Muscle of arm (tissue), 14 donors: ENCODE measurements at places on chromosomes 13 and 19. TPM values are rescaled to one million over a fixed set of nuclear protein-coding genes. Genes with fewer than 3 reads are reported as not detected.
A peak's percentile ranks its signal among the peaks of the same experiment; 100 is the strongest.

DNA sequence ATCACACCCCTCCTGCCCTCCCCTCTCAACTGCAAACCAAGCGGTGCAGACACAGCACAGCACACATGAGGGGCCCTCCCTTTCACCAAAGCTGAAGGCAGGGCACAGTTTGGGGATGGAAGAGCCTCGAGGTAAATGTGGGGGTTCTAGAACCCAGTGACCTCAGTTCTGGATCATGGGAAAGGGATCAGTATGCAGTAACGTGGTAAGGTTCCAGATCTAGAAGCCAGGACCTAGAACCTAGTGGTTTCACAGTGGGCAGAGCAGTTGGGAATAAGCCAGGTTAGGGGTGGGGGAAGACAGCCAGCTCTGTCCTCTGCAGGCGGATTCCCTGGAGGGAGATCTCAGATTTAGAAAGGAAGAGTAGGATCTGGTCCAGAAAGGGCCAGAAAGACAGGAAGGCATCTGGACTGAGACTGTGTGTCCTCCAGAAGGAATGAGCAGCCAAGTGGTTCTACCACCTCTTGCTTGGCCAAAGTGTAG is 3.1 kb downstream of the FTL start:
- DNase-seq = no peak

GRCh38 chr19:16922592-16922934 is 33.8 kb downstream of the F2RL3 start:
- no peak for DNase-seq

DNA sequence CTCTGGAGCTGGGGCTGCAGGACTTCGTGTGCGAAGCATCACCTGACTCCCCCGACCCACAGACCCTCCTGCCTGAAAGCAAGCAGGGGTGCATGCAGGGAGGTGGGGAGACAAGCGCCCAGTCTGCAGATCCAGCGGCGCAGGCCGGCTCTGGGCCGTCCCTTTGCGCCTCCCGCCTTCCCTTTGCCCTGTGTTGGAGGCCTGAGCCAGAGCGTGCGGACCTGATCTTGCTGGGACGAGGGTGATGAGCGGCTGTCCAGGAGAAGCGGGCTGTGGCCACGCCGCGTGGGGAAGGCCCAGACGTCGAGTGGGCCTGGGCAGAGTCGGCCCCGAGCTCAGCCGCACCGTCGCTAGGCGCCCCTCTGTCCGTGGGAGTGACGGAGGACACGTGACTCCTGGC is 5.3 kb upstream of the GRTP1 start:
- no peak for DNase-seq

GRCh38 chr13:29315847-29316246 is 279.6 kb downstream of the SLC7A1 start:
- no peak for DNase-seq

DNA sequence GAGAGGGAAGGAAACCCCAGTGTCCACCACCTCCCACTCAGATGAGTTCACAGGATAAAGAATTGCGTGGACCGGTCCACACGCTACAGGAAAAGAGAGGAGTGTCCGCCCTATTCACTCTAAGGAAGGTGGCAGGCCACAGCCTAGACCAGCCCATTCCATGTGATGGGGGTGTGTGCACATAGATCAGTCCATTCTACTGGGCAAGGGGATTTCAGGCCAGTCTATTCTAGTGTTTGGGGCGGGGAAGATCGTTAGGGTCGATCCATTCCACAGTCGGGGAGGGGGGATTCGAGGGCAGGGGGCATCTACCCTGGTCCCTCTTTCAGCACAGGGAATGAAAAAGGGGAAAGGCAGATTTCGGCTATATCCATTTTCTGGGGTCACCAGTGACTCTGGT is 7.8 kb downstream of the FIZ1 start:
- DNase-seq = no peak

GRCh38 chr13:27309967-27310598 is 39.5 kb downstream of the RASL11A start:
- no peak for DNase-seq

DNA sequence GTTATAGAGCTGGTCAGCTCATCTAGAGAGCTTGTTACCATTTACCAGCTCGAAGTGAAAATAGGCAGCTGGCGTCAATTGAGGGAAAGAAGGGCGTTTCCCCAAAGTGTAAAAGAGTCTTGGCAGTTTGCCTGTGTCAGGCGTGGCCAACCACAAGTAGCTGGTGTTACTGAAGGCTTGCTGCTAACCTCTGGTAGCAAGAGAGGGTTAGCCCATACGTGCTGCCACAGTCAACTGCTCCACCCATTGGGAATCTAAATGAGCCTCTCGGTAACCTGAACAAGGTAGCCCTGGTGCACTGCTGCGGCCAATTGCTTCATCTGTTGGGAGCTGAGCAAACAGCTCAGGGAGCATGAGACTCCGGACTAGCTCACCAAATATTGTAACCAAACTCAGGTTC is 314.9 kb upstream of the SLITRK5 start:
- DNase-seq = no peak

GRCh38 chr13:41547251-41548000 is 90.1 kb downstream of the RGCC start:
- peak; percentile 60 for DNase-seq

DNA sequence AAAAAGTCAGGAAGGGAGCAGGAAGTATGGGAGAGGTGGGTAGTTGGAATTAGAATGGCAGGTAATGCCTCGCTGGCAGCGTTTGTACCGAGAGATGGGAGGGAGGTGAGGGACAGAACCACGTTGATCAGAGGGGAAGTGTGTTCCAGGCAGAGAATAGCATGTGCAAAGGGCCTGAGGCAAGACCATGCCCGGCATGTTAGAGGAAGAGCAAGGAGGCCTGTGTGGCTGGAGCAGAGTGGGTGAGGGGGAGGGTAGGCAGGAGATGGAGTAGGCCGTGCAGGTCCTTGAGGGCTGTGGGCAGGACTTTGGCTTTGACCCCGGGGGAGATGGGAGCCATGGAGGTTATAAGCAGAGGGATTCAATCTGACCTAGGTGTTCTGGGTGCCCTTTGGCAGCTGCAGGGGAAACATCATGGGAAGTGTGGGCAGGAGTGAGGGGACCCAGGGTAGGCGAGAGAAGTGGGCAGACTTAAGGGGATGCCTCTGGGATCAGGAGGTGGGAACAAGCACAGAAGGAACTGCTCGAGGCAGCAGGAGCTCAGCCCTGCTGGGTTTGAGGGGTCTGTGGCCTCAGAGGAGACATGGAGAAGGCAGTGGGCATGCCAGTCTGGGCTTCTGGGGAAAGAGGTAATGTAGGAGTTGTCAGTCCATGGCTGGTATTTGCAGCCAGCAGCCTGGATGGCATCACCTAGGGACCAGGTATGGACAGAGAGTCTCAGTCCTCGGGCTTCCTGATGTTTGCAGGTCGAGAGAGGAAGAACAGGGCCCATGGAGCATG is 48.8 kb downstream of the CD320 start:
- DNase-seq = no peak

- no peak for DNase-seq
Measured at GRCh38 chr13:113959198-113959597, 14.7 kb downstream of the C13orf46 start.

GRCh38 chr13:79271616-79272015 is 134.4 kb downstream of the RBM26 start:
- DNase-seq = no peak

- no peak for DNase-seq
Measured at GRCh38 chr19:11152318-11153062, 3.1 kb downstream of the SPC24 start.

DNA sequence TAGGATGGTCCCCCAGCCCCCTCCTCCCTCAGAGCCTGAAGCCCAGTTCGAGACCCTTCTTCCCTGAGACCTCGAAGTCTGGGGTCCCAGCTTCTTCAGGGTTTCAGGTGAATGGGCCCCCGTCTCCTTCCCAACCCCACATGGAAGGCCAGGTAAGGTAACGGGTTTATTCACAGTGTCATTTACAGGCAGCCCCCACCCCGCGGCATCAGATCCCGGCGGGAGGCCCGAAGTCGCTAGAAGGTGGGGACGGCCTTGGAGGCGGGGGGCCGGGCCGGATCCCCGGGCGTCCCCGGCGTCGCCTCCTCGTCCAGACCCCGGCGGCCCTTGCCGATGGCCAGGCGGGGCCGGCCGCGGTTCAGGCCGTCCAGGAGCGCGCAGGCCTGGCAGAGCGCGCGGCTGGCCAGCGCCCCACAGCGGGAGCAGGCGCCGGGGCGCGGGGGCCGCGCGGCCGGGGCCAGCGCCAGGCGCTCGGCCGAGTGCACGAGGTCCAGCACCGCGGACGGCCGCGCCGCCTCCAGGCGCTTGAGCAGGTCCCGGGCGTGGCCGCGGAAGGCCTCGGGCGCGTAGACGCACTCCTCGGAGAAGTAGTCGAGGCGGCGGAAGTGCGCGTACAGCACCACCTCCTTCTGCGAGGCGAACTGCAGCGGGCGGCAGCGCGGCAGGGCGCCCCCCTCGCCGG is 9.7 kb downstream of the CTU1 start:
- peak; percentile 29 for DNase-seq

DNA sequence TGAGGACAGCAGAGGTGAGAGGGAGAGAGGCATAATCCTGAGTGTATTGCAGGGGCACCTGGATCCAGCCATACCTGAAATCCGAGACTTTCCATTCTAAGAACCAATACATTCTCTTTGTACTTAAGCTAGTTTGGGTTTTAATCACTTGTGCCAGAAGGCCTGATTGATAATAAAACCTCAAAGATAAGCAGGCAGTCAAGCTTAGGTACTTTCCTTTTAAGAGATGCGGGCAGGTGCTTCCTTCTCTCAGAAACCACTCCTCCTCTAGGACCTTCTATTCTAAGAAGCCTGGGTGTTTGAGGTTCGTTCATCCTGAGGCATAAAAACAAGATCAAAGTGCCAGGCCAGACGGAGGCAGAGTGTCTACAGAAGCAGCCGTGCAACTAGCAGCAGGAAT is 22.2 kb downstream of the FAM187B start:
- no peak for DNase-seq

DNA sequence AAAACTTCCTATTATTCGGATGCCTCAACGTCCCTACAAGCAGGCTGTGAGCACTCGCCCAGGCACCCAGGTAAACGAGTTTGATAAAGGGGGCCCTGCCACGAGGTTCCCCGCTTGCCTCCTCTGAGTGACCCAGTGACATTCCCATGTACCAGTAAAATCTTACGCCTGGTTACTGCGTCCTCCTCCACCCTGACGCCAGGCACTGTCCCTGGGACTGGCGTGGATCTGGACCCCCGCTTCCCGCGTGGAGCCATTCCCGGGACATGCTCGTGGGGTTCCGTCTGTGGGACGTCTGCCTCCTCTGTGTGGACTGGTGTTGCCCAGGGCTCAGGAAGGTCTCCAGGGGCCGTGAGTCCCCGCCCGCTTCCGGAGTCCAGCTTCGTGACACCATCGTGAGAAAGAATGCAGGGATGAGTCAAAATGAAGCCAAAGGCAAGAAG is 407 bp upstream of the ZNF550 start:
- no peak for DNase-seq

DNA sequence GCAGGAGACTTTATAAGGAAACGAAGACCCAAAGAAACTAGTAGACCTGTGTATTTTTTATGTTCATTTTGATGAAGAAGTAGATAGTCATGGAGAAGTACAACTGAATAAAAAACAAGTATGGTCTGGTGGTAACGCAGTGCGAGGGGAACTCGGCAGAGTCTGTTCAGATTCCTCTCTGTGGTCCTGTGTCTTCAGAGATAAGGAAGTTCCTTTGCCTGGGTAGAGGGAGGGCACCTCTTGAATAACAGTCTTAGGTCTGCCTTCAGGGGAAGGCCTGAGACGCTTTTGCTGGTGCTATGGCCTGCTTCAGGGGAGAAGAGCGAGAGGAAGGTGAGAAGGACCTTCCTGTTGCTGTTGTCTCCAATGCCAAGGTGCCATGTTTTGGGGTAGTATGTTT is 25.9 kb upstream of the SLC46A3 start:
- DNase-seq = no peak

- no peak for DNase-seq
Measured at GRCh38 chr19:11494634-11495285, 10.9 kb downstream of the ZNF653 start.

- DNase-seq = peak; percentile 66
Measured at GRCh38 chr19:2887391-2887914, 13.3 kb upstream of the ZNF57 start.

The PALM3 gene
- not detected for polyA plus RNA-seq

The ZNF541 gene
- 0.11 TPM for polyA plus RNA-seq

The ZNF135 gene
- polyA plus RNA-seq = 21.9 TPM

The ZNF324 gene
- 5.0 TPM for polyA plus RNA-seq

The SLC27A5 gene
- polyA plus RNA-seq = 3.8 TPM

The VAV1 gene
- 5.1 TPM for polyA plus RNA-seq

The SERPINE3 gene
- 0.22 TPM for polyA plus RNA-seq

The ATXN8OS gene
- polyA plus RNA-seq = not detected

The ELSPBP1 gene
- polyA plus RNA-seq = not detected
